Smooth muscle cell of the coronary artery (primary cell): ENCODE measurements at places on chromosomes 6 and 20. TPM values are rescaled to one million over a fixed set of nuclear protein-coding genes. Genes with fewer than 3 reads are reported as not detected.

The RIPPLY2 gene
- total RNA-seq, result under 0.01 TPM in 1 of 2 replicates, not detected in the other

The IP6K3 gene
- total RNA-seq, result 0.30 TPM in 1 of 2 replicates, not detected in the other

The TMEM244 gene
- total RNA-seq, result not detected in 2 replicates

The NFKBIE gene
- total RNA-seq, result 1.5 and 4.8 TPM in 2 replicates

The ARFGEF2 gene
- 30.9 and 31.5 TPM in 2 replicates for total RNA-seq

The NOL7 gene
- 32.1 and 50.1 TPM in 2 replicates for total RNA-seq

The PTPRT gene
- not detected in 2 replicates for total RNA-seq

The TGM3 gene
- not detected in 2 replicates for total RNA-seq
